ENCODE measurements at places on chromosomes 3 and 15.
A peak's percentile ranks its signal among the peaks of the same experiment; 100 is the strongest.

DNA sequence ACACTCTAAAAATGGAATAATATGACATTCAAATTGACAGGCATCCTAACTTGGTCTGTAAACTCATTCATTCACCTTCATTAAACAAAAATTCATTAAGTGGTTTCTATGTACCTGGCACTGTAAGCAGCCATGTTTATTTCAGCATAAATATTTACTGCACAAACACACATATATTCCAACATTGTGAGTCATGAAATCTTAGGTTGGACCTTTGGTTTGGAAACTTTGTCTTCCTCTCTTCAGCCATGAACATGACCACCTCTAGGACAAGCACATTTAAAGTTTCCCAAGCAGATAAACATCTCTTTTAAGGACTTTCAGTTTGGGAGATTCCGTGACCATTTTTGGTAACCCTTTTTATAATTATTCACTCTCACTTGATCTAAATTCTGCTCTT lies 131.8 kb downstream of the TPRG1 start:
- no peak for DNase-seq

DNA sequence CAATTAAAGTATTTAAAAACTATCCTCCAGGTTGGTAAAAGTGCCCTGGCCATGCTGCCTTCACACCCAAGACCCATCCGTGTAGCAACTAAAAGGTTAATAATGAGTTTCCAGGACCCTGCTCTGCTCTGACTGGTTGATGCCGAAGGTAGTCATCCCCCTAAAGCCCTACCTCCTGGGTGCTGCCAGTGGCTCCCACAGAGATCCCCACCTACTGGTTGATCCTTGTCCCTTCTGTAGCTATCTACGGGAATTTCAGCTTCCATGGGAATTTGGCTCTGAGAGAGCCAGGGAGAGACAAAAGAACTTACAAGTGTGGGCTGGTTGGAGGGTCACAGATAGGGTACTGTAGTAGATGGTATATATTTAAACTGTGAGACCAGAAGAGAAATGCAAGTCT lies 110.6 kb upstream of the NANOGP8 start:
- DNase-seq = peak; percentile 21

GRCh38 chr3:128701342-128702212 lies 24.4 kb upstream of the RAB7A start:
- no peak for DNase-seq

DNA sequence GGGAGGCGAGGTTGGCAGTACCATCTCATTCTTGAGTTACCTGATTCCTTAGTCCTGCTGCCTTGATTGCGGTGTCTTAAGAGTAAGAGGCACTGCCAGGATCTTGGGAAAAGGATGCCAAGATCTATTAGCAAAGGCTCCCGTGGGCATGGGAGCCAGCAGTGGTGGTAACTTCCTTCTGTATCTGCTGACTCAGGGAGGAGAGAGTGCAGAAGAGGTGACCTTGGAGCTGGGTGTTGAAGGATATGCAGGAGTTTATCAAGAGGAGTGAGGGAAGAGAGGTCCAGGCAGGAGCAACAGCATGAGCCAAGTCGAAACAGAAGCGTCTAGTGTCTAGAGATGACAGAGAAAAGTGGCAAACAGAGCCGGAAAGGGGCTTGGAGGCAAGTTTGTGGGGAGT lies 4.5 kb downstream of the MESP2 start:
- DNase-seq = no peak

GRCh38 chr3:59535791-59536221 lies 486.0 kb upstream of the CFAP20DC start:
- DNase-seq = no peak

DNA sequence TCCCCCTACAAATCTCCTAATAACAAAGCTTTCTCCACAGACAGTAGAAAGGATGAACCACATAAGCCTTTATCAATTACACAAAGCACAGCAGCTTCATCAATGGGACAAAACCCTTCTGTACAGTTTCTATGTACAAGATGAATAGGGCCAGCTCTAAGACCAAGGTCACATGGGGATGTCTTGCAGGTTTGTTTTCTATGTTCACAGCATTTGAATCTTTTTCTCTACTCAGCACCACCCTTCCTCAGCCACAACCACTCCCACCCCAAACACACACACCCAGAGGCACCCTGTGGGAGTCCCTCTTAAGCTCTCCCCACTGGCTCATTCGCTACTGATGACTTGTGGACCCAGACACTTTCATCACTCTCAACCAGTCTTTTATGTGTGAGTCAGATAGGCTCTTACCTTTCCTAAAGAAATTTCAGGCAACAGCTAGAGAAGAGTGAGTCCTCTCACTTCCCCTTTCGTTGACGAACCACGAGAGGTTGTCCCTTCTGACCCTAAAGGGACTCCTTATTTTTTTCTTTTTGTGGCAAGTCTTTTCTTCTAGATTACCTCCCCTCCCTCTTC lies 57.9 kb downstream of the ARHGAP31 start:
- no peak for DNase-seq

- no peak for DNase-seq
Measured at GRCh38 chr3:55598224-55598623, 111.1 kb upstream of the WNT5A start.

DNA sequence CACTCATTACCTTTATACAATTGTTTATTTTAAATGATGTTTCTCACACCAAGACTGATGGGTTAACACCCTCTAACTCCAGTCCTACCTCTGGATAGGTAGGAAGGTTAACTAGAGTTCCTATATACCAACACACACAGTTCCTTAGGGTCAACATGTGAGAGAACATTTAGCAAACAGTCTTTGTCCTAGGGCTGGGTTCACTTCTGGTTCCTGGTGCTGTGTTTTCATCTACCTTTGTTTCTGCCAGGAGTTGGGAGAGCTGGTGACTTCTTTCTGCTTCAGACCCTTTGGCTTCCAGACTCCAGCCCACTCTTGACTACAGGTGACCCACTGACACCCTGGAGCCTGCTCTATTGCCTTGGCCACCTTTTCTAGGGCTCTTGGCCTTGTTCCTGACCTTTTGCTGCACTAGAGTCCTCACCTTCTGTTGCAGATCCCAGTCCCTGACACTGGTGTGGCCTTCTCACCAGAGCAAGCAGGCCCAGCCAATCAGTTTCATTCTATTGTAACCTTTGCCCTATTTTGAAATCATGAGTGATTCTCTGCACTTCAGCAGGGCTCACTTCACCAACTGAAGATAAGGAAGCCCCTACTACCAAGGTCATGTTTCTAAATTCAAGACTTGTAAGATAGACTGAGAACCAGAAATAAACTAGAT lies 50.0 kb upstream of the SECISBP2L start:
- no peak for DNase-seq

DNA sequence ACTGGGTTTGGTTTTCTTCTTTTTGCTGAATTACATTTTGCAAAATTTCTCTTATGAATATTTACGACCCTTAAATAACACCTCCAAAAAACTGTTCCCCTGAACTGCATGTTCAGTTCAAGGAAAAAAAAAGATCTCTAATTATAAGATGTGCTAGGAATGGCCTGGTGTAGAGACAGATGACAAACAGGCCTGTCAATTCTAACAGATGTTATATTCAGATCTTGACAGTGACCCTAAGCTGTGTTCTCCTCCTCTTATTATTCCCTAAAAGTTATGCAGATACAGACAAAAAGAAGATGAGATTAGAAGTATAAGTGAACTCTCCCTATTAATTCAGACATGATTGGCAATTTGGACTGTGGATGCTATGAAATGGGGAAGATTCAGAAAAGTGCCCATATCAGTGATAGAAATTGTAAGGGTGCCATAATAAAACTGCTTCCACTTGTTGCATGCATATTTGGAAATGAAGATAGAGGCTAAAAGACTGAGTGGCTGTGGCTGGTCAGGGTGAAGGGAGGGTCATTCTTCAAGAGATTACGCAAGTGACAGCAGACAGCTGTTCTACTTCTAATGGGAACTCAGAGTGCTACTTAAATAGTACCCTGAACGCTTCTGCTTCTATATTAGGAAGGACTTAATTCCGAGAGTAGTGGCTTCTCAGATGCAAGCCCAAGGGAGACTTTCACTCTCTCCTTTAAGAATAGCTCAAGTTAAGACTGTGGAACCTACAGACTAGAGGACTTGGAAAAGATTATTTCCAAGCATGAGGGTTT lies 75.5 kb downstream of the ADAMTS9 start:
- DNase-seq = no peak

GRCh38 chr3:143215059-143215458 lies 95.5 kb downstream of the CHST2 start:
- DNase-seq = no peak

DNA sequence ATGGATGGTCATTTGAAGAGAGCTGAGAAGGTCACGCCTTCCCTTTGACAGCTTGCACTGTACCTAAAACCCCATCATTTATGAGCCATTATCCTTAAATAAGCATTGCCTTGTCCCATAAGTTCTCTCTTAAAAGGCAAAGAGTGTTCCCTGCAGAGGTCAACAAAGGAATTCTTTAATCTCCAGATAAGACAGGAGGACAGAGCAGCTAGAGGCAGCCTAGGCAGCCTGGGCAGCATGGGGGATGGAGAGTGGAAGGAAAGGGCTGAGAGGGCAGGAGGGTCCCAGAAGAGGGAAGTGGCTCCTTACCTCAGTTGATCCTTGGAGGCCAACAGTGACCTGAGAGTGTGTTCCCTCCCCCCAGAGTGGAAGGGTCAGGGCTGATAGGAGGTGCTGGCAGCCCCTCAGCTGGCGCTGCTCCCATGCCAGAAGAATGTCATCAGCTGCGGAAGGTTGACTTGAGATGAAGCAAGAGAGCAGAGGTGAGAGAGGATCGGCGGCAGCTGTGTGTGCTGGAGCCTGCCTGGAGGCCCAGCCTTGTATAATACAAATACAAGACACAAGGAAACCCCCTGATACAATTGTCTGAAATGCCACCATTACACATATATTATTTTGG lies 12.8 kb downstream of the KBTBD13 start:
- no peak for DNase-seq

DNA sequence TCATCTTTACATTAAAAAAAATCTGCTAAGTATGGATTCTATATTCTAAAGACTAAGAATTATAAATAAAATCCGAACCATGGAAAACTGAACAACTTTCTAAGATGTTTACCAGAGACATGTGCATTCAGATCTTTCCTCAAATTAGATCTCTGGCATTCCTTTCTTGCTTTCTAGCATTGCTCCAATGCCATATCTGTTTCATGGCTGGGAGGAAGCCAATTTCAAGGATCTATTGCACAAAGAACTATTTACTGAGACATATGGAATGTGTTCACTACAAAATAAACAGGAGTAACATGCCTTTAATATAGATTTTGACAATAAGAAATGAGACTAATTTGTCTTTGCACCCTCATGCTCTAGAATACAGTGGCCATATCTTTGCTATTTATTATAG lies 45.1 kb upstream of the NANOGP8 start:
- no peak for DNase-seq

GRCh38 chr3:7973006-7973405 lies 528.6 kb upstream of the LMCD1 start:
- DNase-seq = no peak

- peak; percentile 42 for DNase-seq
Measured at GRCh38 chr3:60743631-60744164, 507.6 kb downstream of the FHIT start.

DNA sequence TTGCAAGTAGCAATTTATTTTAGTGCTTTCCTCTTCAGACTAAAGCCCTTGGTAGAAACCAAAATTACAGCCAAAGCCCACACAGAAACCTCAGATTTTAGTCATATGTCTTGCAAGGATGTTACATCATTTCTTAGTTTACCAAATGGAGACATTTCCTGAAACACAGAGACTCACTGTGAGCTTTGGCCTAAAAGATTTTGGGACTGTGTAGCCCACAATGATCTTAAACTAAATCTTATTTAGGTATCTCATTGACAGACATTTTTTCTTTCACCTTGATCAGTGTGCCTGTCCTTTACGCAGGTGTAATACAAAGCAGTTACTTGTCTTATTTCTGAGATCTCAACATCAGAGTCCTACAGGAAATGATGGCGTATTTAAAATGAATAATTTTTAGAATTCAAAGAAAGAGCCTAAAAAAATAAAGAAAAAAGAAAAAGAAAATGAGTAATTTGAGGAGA lies 27.8 kb upstream of the AP4E1 start:
- DNase-seq = no peak

GRCh38 chr15:77036537-77037387 lies 34.1 kb downstream of the TSPAN3 start:
- DNase-seq = no peak

GRCh38 chr15:31283043-31283442 lies 43.6 kb upstream of the KLF13 start:
- DNase-seq = no peak

GRCh38 chr15:101176625-101177024 lies 75.2 kb downstream of the CHSY1 start:
- DNase-seq = no peak

- DNase-seq = no peak
Measured at GRCh38 chr3:48238531-48239085, 2.3 kb upstream of the ZNF589 start.

DNA sequence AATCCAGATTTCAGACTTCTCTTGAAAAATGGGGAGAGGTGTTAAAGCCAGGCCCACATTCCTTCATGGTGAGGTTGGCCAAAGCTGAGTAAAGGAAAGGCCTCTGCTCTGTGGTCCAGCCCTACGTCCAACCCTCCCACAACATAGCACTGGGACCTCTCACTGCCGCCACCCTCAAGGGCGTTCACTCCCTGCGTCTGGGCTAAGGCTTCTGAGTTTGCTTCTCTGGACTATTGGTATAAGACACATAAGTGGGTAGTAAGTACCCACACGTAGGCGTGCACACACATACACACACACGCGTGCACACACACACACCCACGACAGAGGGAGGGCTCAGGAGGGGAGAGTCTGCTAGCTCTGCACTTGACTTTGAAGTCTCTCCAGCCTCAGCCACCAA lies 80.2 kb upstream of the PXYLP1 start:
- DNase-seq = no peak

- DNase-seq = no peak
Measured at GRCh38 chr3:8900869-8901268, 62.4 kb downstream of the RAD18 start.

- no peak for DNase-seq
Measured at GRCh38 chr3:133374708-133375402, 25.0 kb upstream of the BFSP2 start.

- DNase-seq = no peak
Measured at GRCh38 chr3:71441217-71441924, 142.2 kb downstream of the FOXP1 start.

- DNase-seq = no peak
Measured at GRCh38 chr15:70345251-70346019, 247.7 kb upstream of the TLE3 start.

- no peak for DNase-seq
Measured at GRCh38 chr15:66891776-66892175, 173.6 kb upstream of the SMAD3 start.

GRCh38 chr15:89244574-89244903 lies 760 bp downstream of the FANCI start:
- DNase-seq = no peak

DNA sequence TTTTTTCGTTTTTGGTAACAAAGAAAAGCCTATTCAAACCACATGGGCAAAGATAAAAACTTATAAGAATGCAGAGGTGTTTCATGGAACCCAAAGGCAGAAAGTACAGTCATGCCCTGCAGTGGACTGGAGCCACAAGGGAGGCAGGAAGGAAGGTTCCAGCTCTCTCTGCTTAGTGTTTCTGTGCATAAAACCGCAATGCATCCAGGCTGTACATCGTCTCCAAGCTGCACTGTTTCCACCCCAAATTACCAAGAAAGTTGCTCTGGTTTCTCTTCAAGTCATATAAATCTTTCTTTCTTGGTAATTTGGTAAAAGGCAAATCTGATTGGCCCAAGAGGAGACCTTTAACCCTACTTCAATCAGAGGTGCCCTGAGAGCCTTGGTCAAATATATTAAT lies 15.8 kb downstream of the TRAT1 start:
- DNase-seq = no peak
